ENCODE measurements at places on chromosomes 1 and 21.

DNA sequence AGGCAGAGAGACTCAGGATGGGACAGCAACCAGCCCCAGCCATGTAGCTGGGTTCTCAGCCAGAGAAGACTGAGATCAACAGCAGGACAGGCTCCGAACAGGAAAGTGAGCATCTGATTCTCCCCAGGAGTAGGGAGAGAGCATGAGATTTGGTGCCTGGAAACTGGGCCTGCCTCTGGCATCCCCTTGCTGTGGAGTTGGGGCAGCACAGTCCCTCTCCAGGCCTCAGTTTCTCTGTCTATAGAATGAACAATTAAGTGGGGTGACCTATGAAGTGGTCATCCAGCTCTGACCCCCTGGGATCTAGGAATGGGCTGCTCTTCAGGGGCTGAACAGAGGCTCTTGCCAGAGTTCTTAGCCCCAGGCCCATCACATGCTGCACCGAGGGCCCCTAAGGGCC, 55.6 kb downstream of the KLHDC7A start:
- no peak for DNase-seq

- no peak for DNase-seq
Observed at GRCh38 chr1:158035014-158035413, 41.6 kb downstream of the KIRREL1 start.

- no peak for DNase-seq
Observed at GRCh38 chr1:236623371-236624166, 19.3 kb upstream of the HEATR1 start.

GRCh38 chr1:26697978-26698849, 2.4 kb downstream of the ARID1A start:
- peak; percentile 93 for DNase-seq

GRCh38 chr1:183569801-183570200, 20.5 kb downstream of the NCF2 start:
- DNase-seq, result no peak
